ENCODE measurements at places on chromosomes 1 and 21. TPM values are rescaled to one million over a fixed set of nuclear protein-coding genes. Genes with fewer than 3 reads are reported as not detected.

Gene PTGER3
- total RNA-seq = 0.46 TPM

Gene AQP10
- total RNA-seq = not detected

Gene DDOST
- total RNA-seq = 43.0 TPM

Gene OR2M3
- total RNA-seq = not detected

Gene PARP1
- 53.2 TPM for total RNA-seq

Gene SAMD13
- total RNA-seq = 0.86 TPM

Gene MMP23B
- 0.64 TPM for total RNA-seq

Gene FNDC10
- total RNA-seq = 0.44 TPM

Gene NBPF26
- 8.0 TPM for total RNA-seq

Gene HNRNPR
- total RNA-seq = 72.5 TPM

Gene CA14
- 0.48 TPM for total RNA-seq

Gene DNAJC28
- 3.2 TPM for total RNA-seq

DNA sequence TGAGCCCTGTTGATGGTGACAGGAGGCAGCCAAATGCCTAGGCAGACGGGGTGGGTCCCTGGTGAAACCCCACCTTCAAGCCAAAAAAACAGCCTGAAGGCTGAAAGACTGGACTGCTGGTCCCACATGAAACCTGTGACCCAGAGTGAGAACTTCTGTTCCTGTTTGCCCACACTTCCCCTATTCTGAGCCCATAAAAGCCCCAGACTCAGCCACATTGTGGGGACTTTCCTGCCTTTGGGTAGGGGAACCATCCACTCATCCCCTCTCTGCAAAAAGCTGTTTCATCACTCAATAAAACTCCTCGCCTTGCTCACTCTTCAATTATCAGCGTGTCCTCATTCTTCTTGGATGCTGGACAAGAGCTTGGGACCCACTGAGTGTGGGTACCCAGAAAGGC lies 25.2 kb downstream of the HTR6 start:
- no peak for DNase-seq

- no peak for DNase-seq
These were observed 1.1 kb upstream of the MARCKSL1 start for GRCh38 chr1:32336963-32337675.

GRCh38 chr1:193703121-193703520 lies 516.7 kb upstream of the B3GALT2 start:
- DNase-seq = no peak

- DNase-seq = peak; percentile 44
These were observed 7.1 kb upstream of the ITGB2 start for GRCh38 chr21:44927587-44928461.

DNA sequence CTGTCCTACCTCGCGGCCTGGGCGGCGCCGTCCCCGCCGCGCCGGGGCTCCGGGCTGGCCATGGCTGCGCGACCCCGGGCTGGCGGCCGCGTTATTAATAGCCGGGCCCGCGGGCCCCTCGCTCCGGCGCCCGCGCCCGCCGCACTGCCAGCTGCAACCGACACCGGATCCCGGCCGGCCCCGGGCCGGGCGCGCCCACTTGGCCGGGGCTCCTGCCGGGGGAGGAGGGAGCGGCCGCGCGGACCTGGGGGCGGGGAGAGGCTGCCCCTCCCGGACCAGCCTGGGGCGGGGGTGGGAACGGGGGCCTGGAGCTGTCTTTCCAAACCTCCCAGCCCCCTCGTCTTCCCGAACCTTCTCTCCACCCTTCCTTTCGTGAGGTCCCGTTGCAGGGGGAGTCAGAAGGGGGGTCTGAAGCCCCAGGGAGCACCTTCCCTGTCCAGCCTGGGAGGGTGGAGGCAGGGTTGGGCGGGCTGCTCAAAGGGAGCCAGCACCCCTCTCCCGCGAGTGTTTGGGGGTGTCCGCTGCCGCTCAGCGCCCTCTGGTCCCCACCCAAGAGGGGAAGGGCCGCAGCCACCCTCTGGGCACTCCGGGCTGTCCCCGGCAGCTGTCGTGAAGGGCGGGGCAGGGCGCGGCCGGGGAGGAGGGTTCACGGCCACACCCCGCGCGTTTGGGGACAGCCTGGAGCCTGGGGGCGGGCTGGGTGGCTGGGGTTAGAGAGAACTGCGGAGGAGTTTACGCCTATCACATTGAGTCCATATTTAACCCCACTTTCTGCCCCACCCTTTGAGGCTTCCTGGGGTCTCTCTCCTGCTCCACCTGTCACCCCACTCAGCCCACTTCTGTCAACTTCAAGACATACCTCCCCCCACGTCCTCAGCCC lies at the start of gene SYNC:
Gene SYNC, minus strand, starts transcription at position 172 of the 880 bp plus-strand sequence. Its CDS starts 110 bp downstream, at position 62.
- peak; percentile 83 for DNase-seq

- DNase-seq = no peak
These were observed 227.4 kb downstream of the SDCCAG8 start for GRCh38 chr1:243483071-243483771.

GRCh38 chr1:237705462-237705861 lies 185.3 kb downstream of the ZP4 start:
- DNase-seq = no peak

DNA sequence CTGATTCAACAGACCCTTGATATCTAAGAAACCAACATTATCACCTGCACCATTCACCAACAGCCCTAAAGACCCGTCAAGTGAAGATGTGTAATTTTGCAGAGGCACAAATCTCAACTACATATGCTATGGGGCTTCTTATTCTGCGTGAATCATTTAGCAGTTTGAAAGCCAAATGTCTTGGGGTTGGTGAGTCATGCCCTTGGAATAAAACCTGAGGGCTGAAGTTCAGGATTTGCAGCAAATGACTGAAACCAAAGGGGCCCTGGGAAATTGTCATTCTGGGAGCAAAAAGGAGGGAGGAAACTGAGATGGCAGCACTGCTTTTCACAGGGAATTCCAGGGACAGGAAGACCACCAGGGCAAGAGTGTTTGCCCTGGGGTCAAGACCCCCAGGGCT lies 79.2 kb upstream of the TNR start:
- no peak for DNase-seq

GRCh38 chr1:6577831-6578525 lies 1.8 kb upstream of the ZBTB48 start:
- no peak for DNase-seq

DNA sequence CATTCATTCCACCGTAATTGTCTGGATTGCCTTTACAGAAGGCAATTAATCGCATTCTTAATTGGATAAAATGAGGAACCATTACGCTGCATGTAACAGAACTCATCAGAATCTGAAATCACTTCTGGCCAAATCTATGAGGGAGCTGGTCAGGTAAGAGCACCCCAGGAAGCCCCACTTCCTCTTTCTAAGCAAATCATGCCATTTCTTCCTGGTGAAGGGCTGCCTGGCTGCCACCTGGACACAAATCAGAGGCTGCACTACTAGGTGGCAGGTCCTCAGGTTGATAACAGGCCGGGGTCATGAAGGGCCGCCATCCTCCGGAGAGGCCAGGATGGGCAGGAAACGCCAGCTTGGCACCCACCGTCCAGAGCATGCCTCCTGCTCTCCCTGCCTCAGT lies 73.7 kb downstream of the CAPZB start:
- DNase-seq = no peak

DNA sequence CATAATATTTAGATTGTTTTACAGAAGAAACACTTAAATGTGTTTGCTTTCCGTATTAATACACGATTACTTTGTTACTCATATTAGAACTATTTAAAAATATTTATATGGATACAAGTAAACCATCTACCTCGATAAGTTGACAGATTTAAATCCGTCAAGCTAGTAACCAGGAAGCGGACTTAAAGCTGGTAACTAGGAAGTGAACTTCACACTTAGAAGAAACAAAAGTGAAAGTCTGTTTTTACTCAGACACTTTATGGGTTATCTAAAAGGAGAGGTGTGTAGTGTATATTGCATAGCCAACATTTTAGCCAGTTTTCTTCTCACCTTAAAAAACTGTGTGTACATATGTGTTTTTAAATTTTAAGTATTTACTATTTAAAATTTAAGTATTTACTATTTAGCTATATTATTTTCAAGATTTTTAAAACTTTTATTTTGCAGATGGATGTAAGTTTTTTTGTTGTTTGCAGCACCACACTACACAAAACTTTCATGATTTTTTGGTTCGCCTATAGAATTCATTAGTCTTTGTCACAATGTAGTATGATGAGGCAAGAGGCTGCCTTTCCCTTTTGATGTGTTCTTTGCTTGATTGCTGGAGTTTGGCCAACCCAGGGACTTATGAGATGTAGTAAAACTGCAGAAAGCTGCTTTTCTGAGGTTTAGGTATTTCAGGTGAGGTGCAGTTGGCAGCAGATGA lies 2.7 kb downstream of the USP25 start:
- DNase-seq = no peak

- no peak for DNase-seq
These were observed 82.6 kb downstream of the EVA1C start for GRCh38 chr21:32494934-32495709.

GRCh38 chr1:30316056-30316455 lies 407.3 kb downstream of the MATN1 start:
- no peak for DNase-seq

DNA sequence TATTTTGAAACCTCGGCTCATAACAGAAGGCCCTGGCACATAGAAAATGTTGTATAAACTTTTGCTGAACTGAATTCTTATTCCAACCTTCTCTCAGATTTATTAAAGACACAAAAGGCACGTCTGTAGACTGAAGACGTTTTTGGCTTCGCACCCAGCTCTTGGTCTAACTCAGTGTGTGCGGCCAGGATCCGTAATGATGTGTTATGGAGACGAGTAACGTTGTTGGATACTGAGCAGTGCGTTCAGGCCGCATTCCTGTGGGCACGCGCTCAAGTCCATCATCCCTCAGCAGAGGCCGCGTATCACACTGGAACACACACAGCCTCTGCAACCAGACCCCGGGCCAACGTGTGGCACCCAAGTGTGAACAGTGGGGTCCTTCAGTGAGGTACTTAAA lies 154.8 kb upstream of the RAB4A start:
- no peak for DNase-seq
